Astrocyte of the spinal cord (primary cell): ENCODE measurements at places on chromosomes 7 and 10.
A peak's percentile ranks its signal among the peaks of the same experiment; 100 is the strongest.

- no peak for DNase-seq
These were observed 213.2 kb upstream of the HPS1 start for GRCh38 chr10:98659951-98660350.

GRCh38 chr10:70162892-70163201, 7.5 kb downstream of the SAR1A start:
- no peak for DNase-seq

GRCh38 chr10:73000973-73001372, 46.4 kb upstream of the PLA2G12B start:
- no peak for DNase-seq

GRCh38 chr7:48168159-48168558, 3.1 kb upstream of the ABCA13 start:
- DNase-seq, result peak; percentile 62

GRCh38 chr7:74400420-74401136, 53.1 kb upstream of the GTF2IRD1 start:
- no peak for DNase-seq

- DNase-seq, result no peak
These were observed 58.9 kb upstream of the NCAPG2 start for GRCh38 chr7:158763454-158764033.

GRCh38 chr7:5231811-5232484, 41.9 kb downstream of the WIPI2 start:
- DNase-seq, result no peak

GRCh38 chr10:72612203-72612826, 13.6 kb downstream of the MICU1 start:
- DNase-seq, result no peak

GRCh38 chr7:44065431-44066110, at the start of gene PGAM2:
PGAM2 (minus strand) TSS chr7:44065567; CDS start chr7:44065529, 38 bp downstream.
- no peak for DNase-seq

- no peak for DNase-seq
These were observed 135.8 kb downstream of the RGS10 start for GRCh38 chr10:119406601-119407253.

DNA sequence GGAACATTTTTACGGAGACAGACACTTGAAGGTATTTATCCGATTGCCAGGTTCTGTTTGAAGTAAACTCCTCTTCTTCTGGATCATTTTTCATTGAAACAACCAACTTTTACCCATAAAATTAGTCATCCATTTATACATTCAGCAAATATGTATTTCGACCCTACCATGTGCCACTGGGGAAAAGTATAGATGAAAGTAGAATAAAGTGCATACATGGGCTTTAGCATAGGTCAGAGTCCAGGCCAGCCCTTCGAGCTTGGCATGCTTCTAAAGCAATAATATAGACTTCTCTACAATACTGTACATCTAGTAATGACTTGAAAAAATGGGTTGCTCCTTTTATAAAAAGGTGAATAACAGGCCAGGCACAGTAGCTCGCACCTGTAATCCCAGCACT, 10.1 kb downstream of the SLC25A16 start:
- DNase-seq, result no peak

GRCh38 chr7:85954961-85955360, 688.7 kb upstream of the GRM3 start:
- DNase-seq, result no peak

- peak; percentile 36 for DNase-seq
These were observed 63.0 kb downstream of the RALA start for GRCh38 chr7:39686261-39686924.

DNA sequence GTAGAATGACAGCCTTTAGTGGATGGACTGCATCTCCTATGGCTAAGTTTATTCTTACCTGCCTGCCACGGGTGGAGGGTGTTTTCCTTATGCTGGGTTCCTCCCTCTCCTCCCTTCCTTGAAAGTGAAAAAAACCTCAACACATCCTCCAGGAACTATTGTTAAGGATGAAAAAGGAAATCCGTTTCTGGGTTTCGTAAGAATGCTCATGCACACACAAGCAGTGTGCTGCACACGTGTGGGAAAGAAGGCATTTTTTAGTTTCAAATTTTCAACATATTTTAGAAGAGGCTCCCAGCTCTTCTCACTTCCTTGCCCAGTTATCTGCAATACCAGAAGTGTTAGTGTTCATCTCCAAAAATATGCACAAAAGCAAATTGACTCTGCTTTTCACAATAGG, 90.6 kb downstream of the FAM171A1 start:
- no peak for DNase-seq

GRCh38 chr10:23280419-23281043, 64.1 kb downstream of the C10orf67 start:
- DNase-seq, result no peak

- no peak for DNase-seq
These were observed 226.8 kb downstream of the SKAP2 start for GRCh38 chr7:26637610-26638009.

DNA sequence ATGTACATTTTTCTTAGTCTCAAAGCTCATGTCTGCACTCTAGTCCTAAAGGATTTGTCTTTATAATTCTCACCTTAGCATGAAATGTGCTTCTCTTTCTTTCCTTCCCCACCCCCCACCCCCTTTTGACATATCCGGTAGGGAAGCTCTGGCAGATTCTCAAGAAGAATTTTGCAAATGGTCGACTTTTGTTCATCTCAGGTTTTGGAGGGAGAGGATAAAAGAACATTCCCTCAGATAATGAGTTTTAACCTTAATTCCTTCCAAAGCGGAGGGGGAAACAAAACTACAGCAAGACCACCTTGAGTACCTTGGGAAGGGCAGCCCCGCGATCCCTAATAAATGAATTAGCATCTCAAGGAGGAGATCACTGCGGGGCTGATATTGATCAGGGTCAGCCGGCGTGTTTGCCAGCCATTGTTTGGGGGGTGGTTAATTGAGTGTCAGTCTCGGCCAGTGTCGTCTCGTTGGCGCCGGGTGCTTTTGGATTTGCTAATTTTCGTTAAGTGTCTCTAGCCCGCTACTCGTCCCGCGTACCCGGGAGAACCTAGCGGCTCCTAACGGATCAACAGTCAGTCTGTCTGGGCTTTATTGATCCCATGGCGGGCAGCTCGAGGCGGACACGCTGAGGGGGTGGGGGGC, 874 bp upstream of the BAMBI start:
- DNase-seq, result no peak

- DNase-seq, result no peak
These were observed 5.6 kb upstream of the EMX2 start for GRCh38 chr10:117536866-117537435.

- no peak for DNase-seq
These were observed 25.1 kb downstream of the DPY19L1 start for GRCh38 chr7:35012160-35012559.

GRCh38 chr10:46301721-46302479, 15.1 kb downstream of the ANTXRL start:
- DNase-seq, result no peak

DNA sequence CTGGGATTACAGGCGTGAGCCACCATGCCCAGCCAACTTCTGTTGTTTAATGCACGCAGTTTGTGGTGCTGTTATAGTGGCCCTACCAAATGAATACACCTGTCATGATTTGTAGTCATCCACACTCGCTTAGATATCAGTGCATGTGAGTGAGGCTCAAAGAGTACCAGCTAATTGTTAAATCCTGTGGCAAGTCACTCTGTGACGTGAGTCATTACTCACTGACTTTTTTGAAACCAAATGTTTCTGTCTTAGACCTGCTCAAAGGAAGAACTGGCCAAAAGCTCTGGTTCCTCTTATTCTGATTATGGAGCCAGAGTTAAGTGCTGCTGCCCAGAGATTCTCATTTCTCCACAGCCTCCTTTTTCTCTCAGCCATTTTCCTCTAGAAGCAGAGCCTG, 109.4 kb downstream of the PRKAG2 start:
- no peak for DNase-seq

- DNase-seq, result peak; percentile 40
These were observed 32.3 kb upstream of the NUB1 start for GRCh38 chr7:151309311-151309710.

GRCh38 chr7:152860310-152860709, 100.8 kb downstream of the ACTR3B start:
- DNase-seq, result no peak

DNA sequence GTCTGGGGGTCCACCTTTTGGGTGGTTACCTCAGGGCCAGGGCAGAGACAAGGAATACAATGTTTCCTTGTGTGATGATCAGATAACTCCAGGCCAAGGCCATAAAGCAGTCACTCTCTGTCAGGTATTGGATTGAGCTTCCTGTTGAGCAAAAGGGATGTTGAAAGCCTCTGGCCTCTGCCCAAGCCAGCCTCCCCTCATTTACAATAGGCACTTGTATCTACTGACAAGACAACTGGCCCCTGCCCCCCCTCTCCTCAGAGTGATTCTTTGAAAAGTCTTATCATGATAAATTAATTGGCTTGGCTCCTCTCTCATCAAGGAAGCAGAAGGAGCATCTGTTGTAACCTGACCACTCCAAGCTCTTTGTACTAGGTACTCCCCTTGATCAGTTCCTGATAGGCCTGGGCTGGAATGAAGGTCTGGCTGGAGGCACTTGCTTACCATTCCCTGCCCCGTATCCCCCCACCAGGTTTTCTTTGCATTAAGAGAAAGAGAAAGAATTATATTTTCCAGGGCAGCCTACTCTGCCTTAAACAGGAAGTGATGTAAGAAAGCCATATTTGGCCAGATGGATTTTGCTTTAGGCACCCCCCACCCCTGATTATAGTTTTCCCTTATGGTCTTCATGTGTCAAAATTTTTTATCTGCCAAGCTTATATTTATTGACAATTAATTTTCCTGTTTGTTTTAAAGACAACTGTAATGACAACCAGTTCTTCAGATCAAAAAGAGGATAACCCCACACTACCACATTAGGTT, 42.1 kb upstream of the HPS1 start:
- DNase-seq, result no peak

DNA sequence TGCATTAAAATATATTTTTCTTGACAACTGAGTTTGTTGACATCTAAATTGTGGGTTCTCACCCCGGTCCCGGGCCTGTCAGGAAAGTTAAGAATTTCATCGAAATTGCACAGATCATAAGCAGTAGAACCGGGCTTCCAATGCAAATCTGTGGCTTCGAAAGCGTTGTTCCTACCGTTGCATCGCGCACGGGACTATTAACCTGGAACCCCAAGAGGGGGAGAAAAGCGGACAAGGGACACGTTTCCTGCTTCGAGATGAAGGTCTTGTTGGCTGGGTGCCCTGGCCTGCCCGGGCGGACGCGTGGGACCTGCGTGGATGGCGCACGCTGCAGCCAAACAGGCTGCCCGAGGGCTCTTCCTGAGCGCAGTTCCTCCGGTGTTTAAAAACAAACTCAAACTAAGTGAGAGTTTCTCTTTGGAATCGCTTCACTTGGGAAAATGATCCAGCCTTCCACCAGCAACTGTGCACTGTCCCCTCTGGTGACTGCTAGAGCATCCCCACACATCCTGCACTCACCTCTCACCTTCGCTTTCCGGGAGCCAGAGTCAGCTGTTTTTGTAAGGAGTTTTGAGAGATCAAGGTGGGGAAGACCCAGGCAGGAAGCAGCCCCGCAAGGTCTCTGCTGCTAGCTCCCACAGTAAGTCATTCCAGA, 5.1 kb upstream of the TBX20 start:
- DNase-seq, result no peak

DNA sequence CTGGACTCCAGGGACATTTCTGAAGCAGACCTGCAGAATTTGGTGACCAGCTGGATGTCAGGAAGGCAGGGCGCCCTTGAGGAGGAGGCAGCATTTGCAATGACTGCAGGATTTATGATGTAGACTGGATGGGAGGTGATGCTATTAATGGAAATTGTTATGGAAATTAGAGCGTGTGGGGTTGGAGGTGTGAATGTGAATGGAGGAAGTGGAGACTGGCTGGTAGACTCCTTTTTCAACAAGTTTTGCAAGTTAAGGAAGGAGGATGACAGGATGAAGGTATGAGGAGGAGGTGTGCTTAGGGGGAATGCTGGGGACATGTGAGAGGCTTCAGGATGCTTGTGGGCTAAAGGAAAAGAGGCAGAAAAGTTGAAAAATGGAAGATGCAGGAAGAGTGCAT, 137.0 kb downstream of the TMEM178B start:
- DNase-seq, result no peak

DNA sequence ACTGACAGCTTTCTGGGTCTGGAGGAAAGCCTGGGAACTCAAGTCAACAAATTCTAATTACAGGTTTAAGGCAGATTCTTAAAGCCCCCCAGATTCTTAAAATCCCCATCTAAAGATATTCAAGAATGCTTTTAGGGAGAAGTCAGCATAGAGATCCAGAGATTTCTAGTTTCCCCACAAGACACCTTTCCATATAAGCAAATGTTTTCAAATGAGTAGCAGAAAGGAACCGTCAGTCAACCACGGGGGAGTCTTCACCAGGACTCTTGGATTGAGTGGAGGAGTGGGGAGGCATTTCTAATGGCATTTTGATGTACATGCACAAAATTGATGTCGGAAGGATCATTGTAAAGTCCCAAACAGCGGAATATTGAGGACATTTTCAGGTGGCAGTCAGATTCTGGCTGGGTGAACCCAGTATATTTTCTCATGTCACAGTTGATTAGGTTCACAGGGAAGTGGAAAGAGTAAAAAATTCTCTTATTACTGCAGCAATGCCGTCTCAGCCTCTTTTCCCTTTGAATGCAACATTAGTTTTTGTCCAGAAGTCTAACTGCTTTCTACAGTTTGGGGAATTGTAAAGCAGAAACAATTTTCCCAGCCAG, 191.7 kb upstream of the YAE1 start:
- no peak for DNase-seq

GRCh38 chr7:98252425-98253054, 508 bp upstream of the TECPR1 start:
- DNase-seq, result no peak

GRCh38 chr10:97228775-97229157, 43.0 kb upstream of the SLIT1 start:
- no peak for DNase-seq

DNA sequence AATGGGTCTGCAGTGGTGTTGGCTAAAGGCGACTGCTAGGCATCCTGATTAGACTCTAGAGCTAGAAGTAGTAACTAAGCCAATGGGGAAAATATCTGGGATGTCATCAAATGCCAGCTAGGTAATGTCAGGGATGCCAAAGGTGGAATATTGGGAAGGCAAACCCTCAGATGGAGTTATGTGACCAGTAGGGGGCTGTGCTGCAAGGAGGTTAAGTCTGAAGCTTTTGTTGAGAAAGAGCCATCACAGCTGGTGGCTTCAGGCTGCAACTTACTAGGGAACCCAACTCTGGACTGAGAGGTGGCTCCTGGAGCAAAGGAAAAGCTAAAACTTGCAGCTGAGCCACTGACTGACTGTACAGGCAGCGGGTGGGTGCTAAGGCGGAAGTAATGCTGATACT, 576.9 kb upstream of the GHITM start:
- no peak for DNase-seq

- DNase-seq, result no peak
These were observed 98.9 kb downstream of the ABCC2 start for GRCh38 chr10:99881371-99881770.

DNA sequence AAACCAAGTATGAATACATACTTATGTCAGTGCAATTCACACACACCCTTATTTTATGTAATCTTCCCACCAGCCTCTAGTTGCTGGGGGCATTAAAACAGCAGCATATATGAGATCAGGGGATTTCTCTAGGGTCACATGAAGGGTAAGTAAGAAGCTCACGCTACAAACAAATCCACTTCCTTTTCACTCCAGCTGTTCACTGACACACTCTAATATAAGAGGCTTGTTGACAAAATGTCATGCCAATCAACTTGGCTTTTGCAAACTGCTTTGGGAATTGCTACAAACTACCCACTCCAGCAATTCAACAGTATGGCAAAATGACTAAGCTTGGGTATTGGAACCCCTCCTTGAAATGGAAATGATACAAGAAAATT, 10.3 kb downstream of the FAM3C start:
- no peak for DNase-seq
